ENCODE measurements at places on chromosomes 6 and 20.

DNA sequence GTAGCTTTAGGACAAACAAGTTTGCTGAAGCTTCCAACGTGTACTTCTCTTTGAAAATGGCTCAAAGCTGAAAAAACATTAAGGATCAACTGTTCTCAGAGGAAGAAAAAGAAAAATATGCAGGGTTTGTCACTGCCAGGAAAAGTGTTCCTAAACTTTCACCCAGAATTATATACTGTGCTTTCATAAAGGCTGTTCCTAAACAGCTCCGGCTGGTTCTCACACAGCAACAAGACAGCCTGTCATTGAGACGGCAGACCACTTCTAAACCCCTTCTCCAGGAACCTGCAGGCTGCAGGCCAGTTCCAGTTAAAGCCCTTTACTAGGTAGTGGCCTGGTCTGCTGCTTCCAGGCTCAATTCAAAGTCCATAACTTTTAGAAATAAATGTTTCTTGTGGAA is 97.4 kb upstream of the SOX4 start:
- no peak for DNase-seq

DNA sequence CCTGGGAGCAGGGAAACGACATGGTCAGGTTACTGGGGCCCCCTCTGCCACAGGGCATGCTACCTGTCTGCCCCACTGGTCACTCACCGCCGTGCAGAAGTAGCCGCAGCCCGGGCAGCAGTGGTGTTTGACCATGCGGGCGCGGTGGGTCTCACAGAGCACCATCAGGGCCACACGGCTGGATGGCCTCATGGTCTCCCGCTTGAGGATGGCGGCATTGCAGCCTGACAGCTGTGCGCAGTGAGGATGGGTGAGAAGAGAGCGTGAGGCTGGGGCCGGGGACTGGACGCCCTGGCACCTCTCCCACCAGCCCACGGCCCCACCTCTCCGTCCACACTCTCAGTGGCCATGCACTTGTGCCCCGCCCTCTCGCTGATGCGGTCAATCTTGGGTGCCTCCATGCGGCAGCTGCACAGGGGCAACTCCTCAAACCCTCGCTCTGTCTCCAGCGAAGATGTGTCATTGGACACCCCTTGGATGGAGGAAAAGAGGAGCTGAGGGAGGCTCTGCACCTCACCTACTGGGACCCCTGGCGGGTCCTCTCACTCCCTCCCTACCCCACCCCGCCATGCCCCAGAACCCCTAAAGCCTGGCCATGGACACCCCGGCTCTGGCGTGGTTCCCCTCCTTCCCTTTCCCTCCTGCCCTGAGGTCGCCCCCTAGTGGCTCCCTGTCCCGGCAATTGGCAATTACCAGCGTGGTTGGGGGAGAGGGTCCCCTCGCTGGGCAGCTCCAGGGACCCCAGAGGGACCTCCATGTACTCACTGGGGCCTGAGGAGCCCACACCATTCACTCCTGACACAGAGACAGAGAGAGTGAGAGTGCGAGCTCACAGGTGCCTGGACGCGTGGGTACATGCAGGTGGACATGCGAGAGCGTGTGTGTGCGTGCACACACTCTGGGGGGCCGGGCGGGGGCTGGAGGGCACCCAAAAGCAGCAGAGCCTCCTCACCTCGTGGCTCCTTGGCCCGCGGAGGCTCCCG is 8.9 kb downstream of the EHMT2 start:
- no peak for DNase-seq

GRCh38 chr20:41391587-41392001 is 25.0 kb upstream of the EMILIN3 start:
- DNase-seq = no peak

DNA sequence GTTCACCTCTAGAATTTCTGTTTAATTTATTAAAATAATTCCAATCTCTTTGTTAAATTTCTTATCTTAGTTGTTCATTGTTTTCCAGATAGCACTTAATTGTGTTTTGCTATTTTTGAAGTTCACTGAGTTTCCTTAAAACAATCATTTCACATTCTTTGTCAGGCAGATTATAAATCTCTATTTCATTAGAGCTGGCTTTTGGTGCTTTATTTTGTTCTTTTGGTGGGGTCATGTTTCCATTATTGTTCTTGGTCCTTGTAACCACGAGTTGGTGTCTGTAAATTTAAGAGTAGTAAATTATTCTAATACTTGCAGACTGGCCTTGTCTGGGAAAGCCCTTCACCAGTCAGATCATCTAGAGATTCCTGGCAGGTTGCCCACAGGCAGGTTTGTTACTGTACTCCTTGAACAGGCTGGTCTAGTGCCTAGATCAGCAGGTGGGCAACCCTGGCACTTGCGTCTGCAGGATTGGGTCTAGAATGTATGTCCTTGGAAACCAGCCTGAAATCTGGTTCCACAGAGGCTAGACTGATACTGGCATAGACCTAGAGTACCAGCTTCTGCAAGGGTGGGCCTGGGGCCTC is 110.4 kb downstream of the ADGB start:
- no peak for DNase-seq

- DNase-seq = no peak
These were observed 36.6 kb downstream of the ABRACL start for GRCh38 chr6:139064981-139065665.

DNA sequence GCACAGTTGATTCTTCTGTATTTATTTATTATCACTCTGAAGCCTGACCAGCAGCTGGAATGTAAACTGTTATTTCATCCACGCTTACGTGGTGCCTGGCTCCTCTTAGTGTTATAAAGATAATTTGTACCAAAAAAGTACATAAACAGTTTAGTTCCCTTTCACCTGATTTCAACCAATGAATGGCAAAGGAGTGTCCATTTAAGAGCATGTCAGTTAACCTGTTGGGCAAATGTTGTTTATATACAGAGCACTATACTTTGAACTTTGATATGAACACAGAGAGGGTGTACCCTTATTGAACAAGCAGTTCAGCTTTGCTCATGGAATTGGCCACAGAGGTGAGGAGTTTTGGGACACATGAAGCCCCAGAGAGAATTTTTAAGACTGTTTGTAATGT is 7.2 kb upstream of the CTCFL start:
- DNase-seq = no peak

Data from neuronal stem cell (in vitro differentiated cells).